ENCODE measurements at places on chromosomes 11 and 22. TPM values are rescaled to one million over a fixed set of nuclear protein-coding genes. Genes with fewer than 3 reads are reported as not detected.

Gene LMO1
- not detected for total RNA-seq

- DNase-seq = no peak
Observed at GRCh38 chr11:5899534-5899933, 6.5 kb downstream of the OR52E5 start.

DNA sequence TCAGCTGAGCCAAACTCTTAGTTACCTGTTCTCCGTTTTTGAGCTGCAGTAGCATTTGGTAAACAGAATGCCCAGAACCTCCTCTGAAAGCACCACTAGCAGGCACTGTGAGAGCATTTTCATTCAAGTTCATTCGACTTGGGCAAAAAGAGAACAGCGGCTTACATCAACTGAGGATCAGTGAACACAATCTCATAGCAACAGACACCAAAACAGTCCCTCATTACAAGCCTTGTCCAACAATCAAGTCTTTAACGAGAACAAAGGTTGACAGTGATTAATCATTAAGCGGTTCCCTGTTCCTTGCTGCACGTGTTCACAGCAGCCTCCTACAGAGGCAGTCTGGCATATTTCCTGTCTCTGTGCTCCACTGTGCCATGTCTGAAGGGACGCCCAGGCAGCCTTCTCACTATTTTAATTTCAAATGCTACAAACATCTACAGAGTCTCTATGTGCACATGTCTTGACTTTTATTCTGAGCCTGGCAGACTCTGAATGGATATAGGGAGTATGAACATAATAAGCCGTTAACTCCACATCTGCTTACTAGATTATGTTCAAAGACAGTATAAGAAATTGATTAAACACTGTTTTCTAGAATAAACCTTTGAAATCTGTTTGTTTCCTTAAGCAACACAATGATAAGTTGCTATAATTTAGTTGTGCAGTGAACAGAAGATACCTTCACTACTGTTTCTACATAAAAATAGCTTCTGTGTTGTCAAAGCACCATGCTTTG, 88.3 kb upstream of the MTMR2 start:
- DNase-seq = peak; percentile 82

Gene CDON
- not detected for total RNA-seq

Gene KRTAP5-8
- 0.49 TPM for total RNA-seq
